ENCODE measurements at places on chromosomes 1 and 21.

- no peak for DNase-seq
Observed at GRCh38 chr1:218953386-218953785, 220.3 kb upstream of the LYPLAL1 start.

DNA sequence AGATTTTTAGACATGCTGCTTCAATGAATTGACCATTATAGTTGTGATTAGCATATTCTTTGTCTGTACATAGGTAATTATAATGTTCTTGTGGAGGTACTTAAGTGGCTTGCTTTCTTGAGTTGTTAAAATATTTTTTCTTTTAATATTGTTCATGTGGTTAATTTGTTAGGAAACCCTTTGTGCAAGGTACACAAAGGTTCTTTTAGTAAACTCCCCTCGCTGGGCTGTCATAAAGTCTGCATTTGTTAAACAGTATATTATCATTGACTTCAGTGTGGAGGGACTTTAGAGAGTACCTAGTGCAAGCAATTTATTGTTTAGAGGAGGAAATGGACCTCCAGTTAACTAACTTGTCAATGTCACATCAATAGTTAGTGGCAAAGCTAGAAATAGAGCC, 52.5 kb downstream of the DISP1 start:
- DNase-seq = no peak

DNA sequence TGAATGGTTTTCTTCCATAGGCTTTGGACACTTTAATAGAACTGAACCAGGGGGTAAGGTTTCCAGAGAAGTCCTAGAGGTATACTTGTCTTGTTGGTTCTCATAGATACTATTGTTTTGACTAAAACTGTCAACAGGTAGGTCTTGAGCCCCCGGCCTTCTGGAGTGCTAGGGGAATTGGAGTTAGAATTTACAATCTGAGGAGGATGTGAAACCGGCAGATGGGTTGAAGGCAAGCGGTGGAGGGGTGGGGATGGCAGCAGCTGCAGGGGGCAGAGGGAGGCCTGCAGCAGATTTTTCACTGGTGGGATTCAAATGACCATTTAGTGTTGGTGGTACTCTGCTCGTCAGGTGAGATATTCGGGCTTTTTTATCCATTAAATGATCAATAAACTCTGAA, 4.3 kb upstream of the CD1D start:
- DNase-seq = no peak

GRCh38 chr1:228162286-228163006, 3.2 kb upstream of the IBA57 start:
- no peak for DNase-seq

GRCh38 chr21:38944903-38945302, 139.2 kb downstream of the ETS2 start:
- no peak for DNase-seq

GRCh38 chr1:59766227-59766855, 48.4 kb upstream of the HOOK1 start:
- no peak for DNase-seq

DNA sequence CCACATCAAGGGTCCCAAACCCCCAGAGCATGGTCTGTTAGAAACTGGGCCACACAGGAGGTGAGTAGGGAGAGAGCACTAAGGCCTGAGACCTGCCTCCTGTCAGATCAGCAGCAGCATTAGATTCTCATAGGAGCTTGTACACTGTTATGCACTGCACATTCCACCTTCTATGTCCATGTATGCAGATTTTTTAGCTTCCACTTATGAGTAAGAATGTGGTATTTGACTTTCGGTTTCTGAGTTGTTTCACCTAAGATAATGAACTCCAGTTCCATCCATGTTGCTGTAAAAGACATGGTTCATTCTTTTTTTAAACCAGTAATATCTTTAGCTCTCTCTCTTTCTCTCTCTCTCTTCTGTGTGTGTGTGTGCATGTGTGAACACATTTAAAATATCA, 663 bp upstream of the GBP6 start:
- DNase-seq = no peak

GRCh38 chr21:16865632-16866031, 647.2 kb upstream of the CXADR start:
- DNase-seq = no peak

- no peak for DNase-seq
Observed at GRCh38 chr1:159941591-159942560, 3.5 kb downstream of the IGSF9 start.

GRCh38 chr21:45430521-45431501, 25.8 kb downstream of the COL18A1 start:
- no peak for DNase-seq

DNA sequence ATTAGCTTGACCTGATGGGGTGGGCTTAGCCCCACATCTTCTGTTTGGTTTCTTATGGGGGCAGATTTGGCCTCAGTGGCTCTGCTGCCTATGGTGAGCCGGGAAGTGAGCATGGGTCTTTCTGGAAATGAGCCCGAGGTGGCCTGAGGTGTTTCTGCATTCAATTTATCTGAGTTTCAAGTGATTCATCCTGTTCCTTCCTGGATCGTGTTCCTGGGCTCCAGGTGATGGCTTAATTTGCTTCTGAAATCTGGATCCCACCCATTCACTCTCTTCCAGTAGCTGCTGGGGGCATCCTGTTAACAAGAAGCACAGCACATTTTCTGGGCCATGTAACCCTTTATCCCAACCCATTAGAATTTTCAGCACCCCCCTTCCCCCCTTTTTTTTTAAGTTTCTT, 324.6 kb downstream of the CAMTA1 start:
- DNase-seq = no peak

GRCh38 chr1:17200756-17201155, 4.2 kb upstream of the PADI1 start:
- DNase-seq = no peak

DNA sequence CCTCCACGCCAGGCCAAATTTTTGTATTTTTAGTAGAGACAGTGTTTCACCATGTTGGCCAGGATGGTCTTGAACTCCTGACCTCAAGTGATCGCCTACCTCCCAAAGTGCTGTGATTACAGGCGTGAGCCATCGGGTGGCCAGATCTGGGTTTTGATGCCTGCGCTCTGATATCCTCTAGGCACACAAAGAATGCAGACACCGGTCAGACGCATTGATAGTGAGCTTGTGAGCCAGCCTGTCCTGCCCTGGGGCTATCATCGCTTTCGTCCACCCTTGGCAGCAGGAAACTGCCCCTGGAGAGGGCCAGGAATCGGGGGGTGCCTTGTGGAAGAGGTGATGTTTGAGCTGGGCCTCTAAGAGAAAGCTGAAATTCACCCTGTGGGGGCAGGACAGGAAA, 4.0 kb downstream of the FBLIM1 start:
- DNase-seq = no peak

DNA sequence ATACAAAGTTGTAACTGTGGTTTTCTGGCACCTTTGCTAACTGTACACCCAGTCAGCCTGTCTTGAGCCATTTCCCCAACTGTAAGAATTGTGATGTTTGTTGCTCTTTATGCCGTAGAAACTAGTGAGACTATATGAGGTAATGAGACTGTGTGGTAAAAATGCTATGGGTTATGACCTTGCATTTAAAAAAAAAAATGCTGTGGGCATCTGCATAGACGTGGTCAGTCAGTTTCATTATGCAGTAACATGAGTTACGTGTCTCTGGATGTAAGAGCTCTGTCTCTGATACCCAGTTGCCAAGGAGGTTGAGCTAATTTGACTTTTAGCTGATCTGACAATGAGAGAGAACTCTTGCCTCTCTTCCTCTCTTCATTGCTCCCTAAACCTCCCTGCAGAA, 80.6 kb upstream of the LAMC2 start:
- DNase-seq = no peak

DNA sequence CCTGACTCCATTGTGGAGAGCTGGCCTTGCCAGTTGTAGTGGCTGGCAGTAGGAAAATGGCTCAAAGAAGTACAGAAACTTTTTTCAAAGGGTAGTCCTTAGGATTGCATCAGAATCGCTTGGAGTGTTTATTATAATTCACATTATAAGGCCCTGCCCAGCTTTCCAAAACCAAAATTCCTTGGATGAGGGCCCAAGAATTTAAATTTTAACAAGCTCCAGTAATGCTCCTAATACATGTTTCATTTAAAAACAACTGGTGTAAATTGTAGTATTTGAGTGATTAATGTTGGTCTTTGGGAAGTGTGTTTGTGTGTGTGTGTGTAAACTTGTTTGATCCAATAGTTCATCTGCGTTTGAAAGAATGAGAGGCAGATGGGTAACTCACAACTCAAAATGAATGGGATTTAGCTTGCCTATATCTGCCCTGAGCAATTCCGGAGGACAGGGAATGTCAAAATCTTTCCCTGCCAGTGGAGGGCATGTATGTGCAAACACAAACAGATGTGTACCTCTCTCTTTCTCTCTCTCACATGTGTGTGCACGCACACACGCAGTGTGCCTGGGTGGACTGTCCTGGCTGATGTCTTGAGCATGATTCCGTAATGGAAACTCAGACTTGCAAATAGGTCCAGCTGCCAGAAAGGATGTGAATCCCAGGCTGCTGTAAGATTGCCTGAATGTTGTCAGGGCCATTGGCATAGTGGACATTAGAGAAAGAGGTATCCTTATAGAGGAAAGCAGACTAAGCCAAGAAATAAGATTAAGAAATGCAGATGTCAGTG, 293.1 kb downstream of the LMX1A start:
- DNase-seq = no peak

- DNase-seq = no peak
Observed at GRCh38 chr1:12610305-12610935, 7.6 kb downstream of the DHRS3 start.

- no peak for DNase-seq
Observed at GRCh38 chr1:53653200-53653575, 85.8 kb downstream of the GLIS1 start.

GRCh38 chr1:178397678-178398077, 99.1 kb downstream of the CLEC20A start:
- DNase-seq = no peak

GRCh38 chr1:8985915-8986813, 40.1 kb downstream of the SLC2A7 start:
- no peak for DNase-seq

GRCh38 chr1:55040083-55040932, 960 bp downstream of the PCSK9 start:
- no peak for DNase-seq

- DNase-seq = no peak
Observed at GRCh38 chr1:53323316-53323715, 4.6 kb downstream of the LRP8 start.

GRCh38 chr1:174008269-174008668, 13.9 kb downstream of the RC3H1 start:
- DNase-seq = no peak

DNA sequence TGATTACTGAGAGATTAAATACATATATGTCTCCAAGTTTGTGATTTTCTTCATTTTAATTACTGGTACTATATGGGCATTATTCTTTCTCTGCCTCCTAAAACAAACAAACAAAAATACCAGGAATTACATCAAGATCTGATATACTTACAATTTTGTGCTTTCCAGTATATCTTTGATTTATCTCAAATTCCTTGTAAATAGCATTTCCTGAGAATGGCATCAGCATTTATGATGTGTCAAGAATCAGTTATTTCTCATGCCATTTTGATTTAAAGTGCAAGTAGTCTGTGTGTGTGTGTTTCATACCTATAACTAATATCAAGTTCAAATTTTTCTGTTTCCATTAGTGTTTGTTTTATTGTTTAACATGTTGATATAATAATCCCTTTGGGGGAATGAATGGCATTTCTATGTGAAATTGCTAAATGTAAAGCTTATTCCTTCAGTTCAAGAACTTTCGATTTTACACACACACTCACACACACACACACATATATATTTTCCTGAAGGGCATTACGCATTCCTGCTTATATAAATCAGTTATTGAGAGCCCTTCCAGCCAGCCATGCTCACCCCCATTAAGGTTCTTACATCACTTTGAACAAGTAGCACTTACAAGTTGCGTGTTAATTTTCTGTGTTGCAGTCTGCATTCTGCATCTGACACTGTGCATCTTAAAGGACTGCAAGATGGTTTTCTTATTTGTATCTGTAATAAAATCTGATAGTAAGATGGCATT, 102.7 kb downstream of the NEK7 start:
- DNase-seq = no peak

- no peak for DNase-seq
Observed at GRCh38 chr1:171984850-171985485, 143.7 kb downstream of the DNM3 start.

DNA sequence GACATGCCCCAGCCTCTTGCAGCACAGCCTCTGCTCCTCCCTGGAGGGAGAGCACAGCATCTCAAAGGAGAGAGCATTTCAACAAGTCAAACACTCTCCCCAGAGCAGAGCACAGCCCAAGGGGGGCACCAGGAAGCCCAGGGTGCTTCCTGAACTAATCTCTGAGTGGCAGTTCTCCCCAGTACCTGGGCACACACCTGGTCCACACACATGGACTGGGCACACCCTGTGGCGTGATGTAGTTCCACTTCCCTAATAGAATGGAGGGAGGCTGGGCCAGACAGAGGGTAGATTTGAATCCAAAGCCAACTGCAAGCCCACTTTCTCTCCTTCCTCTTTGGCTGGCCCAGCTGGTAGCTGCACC, 55.5 kb downstream of the CD46 start:
- no peak for DNase-seq

GRCh38 chr1:16015960-16016901, 1.6 kb downstream of the HSPB7 start:
- no peak for DNase-seq

DNA sequence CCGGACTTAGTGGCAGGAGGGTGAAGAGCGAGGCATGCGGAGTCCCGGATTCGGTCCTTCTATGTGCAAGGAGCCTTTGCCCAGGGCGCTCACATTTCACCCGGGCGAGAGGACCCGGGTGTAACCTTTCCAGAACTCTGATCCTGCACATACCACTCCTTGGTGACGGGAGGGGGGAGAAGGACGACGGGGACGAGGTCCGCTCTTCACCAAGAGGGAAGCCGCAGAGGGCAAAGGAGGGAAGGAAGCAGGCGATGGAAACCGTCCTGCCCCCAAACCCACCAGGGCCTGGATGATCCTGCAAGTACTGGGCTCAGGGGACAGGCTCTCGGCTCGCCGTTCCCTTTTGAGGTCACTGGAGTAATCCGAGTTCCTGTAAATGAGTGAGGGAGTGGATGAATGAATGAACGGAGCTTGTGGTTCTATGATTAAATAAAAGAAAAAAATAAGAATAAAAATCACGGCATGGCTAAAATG, 993 bp downstream of the SYPL2 start:
- DNase-seq = no peak

- no peak for DNase-seq
Observed at GRCh38 chr1:218705391-218705790, 360.3 kb downstream of the TGFB2 start.

DNA sequence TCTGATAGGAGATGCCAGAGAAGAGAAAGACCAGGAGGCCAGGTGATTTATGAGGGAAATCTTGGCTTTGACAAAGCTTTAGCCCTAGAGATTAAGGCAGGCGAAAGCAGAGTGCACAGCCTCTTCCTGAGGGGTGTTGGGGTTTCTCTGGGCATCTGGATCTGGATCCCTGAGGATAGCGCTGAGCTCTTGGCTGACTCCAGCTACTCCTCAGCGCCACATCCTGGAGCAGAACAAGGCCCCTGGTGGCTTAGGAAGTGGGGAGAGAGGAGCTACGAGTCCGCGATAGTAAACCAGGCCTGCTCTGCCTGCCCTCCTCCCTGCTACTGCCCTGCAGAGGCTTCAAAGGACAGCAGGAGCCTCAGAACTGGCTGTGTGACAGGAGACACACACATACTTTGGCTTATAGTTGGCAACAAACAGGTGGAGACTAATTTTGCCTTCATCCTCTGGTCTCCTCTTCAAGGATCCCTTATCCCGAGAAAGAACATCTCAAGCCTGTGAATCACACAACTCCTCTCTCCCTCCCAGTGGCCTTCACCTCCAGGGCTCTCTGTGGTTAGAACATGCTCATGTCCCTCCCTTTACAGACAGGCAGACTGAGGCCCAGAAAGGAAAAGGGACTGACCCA, 66.9 kb downstream of the TRABD2B start:
- DNase-seq = no peak

GRCh38 chr21:32338209-32338921, 39.7 kb downstream of the MRAP start:
- DNase-seq = no peak

All from stimulated activated naive CD8-positive, alpha-beta T cell treated with anti-CD3 and anti-CD28 coated beads, Interleukin-15, Interleukin-2, amounts not matched to agents 100 U/mL and 50 U/mL, for 24 hours (primary cell).